ENCODE measurements at places on chromosomes 5 and 9.

DNA sequence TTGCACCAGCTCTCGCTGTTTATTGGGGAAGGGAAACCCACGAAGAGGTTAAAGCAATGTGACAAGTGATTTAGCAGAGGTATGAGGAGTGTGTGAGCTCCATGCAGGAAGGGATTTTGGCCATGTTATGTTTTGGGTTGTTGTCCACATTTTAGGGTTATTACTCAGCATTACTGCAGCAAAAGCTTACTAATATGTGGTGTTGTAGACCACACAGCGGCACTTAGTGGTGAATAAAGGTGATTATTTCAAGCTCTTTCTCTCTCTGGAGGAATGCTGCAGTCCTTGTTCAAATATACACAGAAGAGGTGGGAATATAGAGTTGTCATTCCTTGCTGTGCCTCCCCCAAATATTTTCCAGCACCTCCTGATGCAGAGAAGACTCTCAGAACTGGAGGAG lies 29.7 kb upstream of the AKNA start:
- DNase-seq: peak; percentile 80

GRCh38 chr5:124677374-124678351 lies 68.8 kb downstream of the ZNF608 start:
- DNase-seq: peak; percentile 82

GRCh38 chr5:167415779-167416746 lies 875.4 kb upstream of the WWC1 start:
- no peak for DNase-seq

DNA sequence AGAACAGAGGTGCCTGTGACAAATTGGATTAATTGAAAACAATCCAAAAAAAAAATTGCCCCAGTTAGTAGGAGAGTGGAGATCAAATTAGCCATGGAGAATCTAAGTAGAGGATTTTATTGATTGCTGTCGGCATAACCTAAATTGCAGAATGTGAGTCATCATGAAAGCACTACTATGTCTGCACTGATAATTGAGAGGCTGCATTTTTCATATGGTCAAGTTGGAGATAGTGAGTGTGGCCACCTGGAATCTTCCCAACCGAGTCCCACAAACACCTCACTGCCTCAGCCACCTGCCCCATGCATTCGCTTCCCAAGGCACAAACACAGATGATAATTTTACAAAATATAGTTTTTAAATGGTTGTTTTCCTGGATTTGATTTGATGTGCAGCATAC lies 123.7 kb downstream of the NTRK2 start:
- DNase-seq: no peak

- peak; percentile 75 for DNase-seq
Measured at GRCh38 chr9:110152704-110153374, 55.1 kb downstream of the C9orf152 start.

- no peak for DNase-seq
Measured at GRCh38 chr5:143807401-143807800, 4.6 kb upstream of the HMHB1 start.

DNA sequence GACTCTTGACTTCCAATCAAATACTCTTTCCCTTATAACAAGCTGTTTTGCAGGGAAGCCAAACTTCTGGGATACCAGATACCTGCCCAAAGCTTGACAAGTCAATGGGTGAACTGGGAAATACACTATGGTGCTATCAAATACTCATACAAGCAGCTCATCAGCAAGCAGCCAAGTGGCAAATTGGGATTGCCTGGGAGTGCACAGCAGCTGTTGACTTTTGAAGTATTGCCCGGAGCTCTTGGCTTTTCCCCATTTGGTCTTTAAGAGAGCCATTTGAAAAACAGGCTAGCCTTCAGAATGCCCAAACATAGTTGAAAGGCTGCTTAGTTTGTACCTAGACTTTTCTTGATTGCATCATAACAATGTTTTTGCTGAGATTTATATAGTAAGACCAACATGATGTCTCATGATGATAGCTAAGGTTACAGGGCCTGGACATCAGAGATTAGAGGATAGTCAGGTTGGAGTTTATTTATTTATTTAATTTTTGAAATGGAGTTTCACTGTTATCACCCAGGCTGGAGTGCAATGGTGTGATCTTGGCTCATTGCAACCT lies 210.1 kb upstream of the ZNF608 start:
- DNase-seq: no peak

- peak; percentile 20 for DNase-seq
Measured at GRCh38 chr5:104412649-104413240, 850.2 kb upstream of the NUDT12 start.

- no peak for DNase-seq
Measured at GRCh38 chr9:111405701-111406100, 75.7 kb upstream of the OR2K2 start.

DNA sequence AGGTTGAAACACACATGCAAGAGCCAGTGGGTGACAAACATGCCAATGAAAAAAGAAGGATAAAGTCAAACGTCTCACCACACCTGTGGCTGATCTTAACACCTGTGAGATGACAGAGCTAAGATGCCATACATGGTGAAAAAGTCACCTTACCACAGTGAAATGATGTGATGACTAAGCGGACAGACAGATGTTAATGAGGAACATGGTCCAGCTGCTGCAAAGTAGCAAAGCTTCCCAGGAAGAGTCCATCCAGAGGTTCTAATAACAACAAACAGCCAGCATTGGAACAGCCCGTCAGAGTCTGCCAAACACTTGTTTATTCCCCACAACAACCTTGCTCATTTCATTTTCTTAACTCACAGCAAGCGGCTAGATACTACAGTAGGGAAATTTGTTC lies 1.9 kb downstream of the KIAA1191 start:
- no peak for DNase-seq

DNA sequence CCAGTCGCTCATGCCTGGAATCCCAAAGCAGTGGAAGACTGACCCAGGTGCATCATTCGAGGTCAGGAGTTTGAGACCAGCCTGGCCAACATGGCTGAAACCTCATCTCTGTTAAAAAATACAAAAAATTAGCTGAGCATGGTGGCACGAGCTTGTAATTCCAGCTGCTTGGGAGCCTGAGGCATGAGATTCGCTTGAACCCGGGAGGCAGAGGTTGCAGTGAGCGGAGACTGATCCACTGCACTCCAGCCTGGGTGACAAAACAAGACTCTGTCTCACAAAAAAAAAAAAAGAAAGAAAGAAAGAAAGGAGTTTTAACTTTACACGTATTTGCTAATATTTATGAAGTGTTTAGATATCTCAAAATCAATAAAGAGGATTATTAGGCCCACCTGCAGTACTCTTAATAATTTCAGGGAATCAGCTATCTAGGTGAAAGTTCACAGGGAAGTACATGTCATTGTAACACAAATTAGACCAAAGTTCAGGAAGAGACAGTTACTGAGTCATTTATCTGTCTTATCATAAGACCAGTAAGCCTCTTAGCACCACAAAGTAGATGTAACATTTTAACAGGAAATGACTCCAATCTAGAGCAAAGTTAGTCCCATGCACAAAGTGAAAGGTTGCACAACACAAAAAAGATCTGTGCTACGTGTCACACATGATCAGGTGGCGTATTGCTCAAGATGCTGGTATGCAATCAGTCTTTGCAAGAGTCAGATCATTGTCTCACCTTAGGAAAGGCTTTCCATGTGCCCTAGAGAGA lies 34.1 kb upstream of the PLIN2 start:
- peak; percentile 93 for DNase-seq

GRCh38 chr5:107499237-107499636 lies 171.5 kb downstream of the EFNA5 start:
- no peak for DNase-seq

GRCh38 chr9:120486347-120486746 lies 93.6 kb downstream of the CDK5RAP2 start:
- DNase-seq: no peak

GRCh38 chr5:671459-672328 lies 21.5 kb downstream of the TPPP start:
- DNase-seq: peak; percentile 43

GRCh38 chr5:137831526-137831925 lies 36.1 kb upstream of the MYOT start:
- DNase-seq: peak; percentile 21

DNA sequence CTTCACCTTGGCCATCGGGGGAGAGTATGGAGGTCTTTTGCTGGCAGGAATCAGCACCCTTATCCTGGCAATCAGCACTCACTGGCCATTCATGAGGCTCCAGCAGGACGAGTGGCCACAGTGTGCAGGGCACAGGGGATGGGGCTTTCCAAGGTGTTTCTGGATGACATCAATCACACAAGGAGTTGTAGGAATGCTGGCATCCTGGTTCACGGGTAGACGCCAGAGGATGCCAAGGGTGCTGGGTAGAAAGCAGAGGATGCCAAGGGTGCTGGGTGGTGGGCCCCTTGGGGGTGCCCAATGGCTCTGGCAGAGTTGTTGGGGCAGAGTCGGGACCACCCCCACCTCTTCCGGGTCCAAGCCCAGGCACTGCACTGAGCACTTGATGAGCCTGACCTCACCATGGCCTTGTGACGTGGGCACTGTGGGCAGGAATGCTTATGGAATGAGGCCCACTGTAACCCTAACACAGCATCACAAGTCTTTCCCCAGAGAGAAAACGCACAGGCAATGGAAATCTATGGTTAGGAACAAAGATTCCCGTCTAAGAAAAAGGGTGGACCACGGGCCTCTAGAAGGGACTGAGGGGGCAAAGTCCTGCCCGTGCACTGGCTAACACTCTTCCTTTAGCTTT lies 29.1 kb downstream of the CEL start:
- DNase-seq: no peak

GRCh38 chr5:14089198-14089597 lies 53.9 kb upstream of the TRIO start:
- no peak for DNase-seq

DNA sequence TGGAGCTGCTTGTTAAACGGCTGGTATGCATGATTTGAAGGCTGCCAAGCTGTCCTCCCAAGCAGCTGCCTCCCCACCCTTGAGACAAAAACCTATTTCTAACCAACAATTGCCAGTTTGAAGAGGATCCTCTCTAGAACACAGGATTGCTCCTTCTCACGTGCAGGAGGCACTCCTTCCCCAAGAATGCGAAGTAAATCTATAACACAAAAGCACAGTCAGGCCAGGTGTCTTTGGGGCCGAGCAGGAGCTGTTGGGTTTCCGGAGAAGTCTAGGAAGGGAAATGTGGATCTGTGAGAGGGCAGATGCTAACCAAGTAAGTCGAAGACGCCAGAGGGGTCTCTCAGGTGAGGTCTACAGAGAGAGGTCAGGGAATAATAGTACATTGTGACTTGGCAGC lies 35.4 kb upstream of the GNPDA1 start:
- DNase-seq: no peak

- DNase-seq: no peak
Measured at GRCh38 chr9:95373069-95373681, 55.7 kb upstream of the FANCC start.

DNA sequence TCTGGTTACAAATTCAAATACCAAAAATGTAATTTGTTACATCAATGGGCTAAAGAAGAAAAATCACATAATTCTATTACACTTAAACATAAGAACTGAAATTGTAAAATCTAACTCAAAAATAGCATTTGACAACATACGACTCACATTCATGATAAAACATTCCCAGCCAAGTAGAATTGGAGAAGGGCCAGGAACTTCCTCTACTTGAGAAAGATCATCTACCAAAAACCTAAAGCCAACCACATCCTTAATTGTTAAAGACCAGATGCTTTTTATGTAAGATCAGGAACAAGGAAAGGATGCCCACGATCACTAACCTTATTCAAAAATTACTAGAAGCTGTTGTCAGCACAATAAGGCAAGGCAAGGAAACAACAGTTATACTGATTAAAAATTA lies 1819.8 kb upstream of the C9orf72 start:
- DNase-seq: peak; percentile 30

DNA sequence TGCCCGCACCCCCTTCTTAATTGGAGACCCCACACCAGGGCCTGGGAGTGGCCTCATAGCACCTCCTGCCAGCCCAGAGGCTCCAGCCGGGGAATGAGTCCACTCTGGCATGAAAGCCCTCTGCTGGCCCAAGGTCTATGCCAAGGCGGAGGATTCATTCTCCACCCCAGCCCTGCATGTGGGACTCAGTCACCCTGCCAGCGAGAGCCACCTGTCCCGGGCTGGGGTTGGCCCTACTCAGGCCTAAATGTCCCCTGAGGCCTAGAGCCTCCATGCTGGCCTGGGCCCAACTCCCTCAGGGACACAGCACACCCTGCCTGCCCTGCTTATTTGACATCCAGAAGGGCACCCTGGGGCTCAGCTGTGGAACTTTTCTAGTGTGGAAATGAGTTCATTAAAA lies 1.0 kb upstream of the RAPGEF1 start:
- DNase-seq: no peak

GRCh38 chr5:133245191-133246052 lies 193.6 kb downstream of the HSPA4 start:
- DNase-seq: peak; percentile 92

- DNase-seq: no peak
Measured at GRCh38 chr9:13992138-13993088, 321.5 kb downstream of the NFIB start.

DNA sequence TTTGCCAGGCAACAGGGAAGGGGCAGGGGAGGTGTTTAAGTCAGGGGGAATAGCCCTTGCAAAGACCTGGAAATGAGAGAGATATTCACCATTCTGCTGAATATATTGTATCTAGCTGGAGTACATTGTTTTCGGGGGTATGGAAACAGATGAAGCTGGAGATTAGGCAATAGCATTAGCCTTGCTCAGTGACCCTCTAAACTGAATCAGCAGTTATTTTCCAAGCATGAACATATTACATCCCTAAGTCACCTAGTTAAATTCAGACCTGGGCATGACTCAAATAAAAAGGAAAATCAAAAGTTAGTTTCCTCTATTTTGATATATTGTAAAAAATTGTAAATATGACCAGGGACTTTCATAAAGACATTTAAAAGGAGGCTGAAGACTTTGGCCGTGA lies 544.6 kb upstream of the TRPC7 start:
- DNase-seq: no peak

- DNase-seq: no peak
Measured at GRCh38 chr5:54361691-54362411, 51.5 kb upstream of the ARL15 start.

GRCh38 chr5:573976-574375 lies 38.2 kb upstream of the CEP72 start:
- DNase-seq: no peak

GRCh38 chr5:36948041-36948440 lies 71.5 kb downstream of the NIPBL start:
- peak; percentile 76 for DNase-seq

DNA sequence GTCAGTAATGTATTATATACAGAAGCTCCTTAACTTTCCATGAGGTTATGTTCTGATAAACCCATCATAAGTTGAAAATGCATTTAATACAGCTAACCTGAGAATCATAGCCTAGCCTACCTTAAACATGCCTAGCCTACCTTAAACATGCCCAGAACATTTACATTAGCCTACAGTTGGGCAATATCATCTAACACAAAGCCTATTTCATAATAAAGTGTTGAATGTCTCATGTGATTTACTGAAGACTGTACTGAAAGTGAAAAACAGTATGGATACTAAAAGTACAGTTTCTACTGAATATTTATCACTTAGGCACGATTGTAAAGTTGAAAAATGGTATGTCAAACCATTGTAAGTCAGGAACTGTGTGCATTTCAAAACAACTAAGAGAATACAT lies 1.6 kb downstream of the GM2A start:
- DNase-seq: no peak

- no peak for DNase-seq
Measured at GRCh38 chr5:160497878-160498277, 76.2 kb downstream of the PTTG1 start.

Data from fibroblast of skin of right quadriceps (primary cell).